ENCODE measurements at places on chromosomes 6 and 20.

DNA sequence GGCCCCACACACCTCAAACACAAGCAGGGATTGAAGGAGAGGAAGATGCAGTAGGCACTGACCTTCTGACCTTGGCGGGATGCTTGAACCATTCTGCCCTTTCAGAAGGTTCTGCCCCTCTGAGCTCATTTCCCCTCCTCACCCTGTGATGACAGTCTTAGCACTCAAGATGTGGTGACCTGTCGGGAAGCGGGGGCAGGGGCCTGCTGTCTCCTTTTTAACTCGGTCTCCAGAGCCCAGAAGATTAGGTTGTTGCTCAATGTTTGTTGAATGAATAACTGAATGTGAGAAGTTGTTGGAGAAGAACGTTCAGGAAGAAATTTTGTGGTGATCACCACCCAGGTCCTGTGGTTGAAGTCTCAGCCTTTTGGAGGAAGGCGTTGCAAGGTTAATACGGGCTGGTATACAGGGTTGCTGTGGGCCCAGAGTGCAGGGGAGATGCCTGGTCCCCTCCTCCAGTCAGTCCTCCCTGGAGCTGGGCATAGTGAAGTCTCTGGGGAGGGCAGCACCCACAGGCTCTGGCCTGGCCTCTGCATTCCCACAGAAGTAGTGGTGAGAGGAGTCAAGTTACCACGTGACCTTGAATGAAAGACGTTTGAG is 49.7 kb upstream of the FUCA2 start:
- DNase-seq: no peak

GRCh38 chr6:128725271-128726233 is 157.4 kb upstream of the LAMA2 start:
- DNase-seq: peak; percentile 61

DNA sequence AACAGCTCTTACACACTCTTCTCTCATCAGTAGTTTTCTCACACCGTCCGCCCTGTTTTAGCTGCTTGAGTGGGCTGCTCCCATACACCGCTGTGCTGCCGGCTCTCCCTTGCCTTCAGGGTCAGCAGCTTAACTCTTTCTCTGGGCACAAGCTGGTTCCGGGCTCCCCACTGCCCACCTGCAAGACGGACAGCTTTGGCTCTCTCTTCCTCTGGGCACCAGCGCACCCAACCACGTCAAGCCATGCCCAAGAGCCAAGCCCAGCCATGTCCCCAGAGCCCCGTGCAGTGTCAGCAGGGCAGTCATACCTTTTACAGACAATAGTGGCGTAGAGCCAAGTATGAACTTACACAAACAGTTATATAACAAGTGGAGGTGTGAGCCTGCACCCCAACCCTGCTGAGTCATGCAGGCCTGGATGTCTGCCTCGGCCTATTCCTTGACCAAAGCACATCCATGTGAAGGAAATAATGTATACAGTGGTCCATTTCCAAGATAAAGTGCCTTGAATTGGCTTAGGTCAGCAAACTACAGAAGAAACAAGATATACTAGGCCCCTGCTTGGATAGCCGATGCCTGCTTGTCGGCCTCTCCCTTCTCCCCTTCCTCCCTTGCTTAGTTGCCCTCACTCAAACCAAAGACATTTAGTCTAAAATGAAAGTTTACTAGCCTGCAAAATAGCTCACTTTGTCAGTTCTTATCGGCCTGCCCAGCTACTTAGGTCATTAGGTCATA is 89.3 kb downstream of the JPH2 start:
- DNase-seq: no peak

- peak; percentile 4 for DNase-seq
Measured at GRCh38 chr6:159513074-159513720, 179.8 kb downstream of the SOD2 start.
